ENCODE measurements at places on chromosomes 16 and 17.

DNA sequence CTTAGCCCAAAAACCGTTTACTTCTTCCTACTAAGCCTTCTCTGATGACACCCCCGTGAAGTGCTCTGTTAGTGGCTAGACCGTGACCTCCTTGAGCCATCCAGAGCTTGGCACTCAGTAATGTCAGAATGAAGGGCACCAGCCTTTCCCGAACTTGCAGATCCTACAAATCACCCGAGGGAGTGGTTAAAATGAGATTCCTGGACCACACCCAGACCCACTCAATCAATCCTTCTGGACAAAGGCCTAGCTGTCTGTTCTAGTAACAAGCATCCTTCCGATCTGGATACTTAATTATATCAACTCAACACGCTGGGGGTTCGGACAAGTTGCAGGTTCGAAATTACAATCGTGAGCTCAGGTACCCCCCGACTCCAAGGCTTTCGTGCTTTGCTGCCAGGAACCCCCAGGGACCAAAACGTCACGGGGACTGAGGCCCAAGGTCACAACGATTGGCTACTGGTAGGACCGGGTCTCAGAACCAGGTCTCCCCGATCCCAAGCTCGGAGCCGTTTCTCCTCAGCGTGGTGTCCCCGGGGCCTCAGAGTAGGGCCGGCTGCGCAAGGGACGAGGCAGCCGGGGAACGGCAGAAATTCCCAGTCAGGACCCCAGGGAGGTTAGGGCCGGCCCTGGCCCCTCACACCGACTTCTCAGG lies 527 bp downstream of the CIAPIN1 start:
- no peak for DNase-seq

DNA sequence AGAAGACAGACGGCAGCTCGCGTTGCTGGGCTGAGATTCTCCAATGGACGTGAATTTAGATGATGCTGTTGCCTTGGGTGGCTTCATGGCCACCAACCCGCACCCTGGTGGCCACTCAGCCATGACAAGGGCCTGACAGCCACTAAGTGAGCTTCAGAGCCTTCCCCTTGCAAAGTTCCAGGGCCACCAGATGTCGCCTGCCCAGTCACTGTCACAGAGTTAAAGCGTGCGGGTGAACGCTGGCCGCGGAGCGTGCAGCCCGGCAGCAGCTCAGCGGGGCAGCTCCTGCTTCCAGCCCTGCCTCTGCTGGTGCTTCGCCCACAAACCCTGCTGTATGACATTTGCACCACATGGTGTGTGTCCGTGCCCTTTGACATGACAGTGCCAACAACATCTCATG lies 13.3 kb upstream of the KREMEN2 start:
- DNase-seq = no peak

DNA sequence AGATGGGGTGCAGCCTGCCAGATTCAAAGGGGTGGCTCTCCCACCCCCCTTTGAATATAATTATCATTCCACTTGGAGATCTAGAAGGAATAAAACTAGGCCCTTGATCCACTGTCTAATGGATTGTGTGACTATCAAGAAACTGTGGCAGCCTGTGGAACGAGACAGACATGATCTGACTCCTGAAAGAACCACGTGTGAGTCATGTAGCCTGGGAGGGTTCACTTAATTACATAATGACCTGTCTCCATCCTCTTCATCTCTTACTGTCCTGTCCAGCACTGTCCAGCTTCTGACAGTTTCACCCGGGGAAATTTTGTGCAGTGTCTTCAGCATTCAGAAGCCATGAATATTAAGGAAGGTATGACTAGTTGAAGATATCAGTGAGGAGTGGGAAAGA lies 43.3 kb upstream of the CDH13 start:
- no peak for DNase-seq

DNA sequence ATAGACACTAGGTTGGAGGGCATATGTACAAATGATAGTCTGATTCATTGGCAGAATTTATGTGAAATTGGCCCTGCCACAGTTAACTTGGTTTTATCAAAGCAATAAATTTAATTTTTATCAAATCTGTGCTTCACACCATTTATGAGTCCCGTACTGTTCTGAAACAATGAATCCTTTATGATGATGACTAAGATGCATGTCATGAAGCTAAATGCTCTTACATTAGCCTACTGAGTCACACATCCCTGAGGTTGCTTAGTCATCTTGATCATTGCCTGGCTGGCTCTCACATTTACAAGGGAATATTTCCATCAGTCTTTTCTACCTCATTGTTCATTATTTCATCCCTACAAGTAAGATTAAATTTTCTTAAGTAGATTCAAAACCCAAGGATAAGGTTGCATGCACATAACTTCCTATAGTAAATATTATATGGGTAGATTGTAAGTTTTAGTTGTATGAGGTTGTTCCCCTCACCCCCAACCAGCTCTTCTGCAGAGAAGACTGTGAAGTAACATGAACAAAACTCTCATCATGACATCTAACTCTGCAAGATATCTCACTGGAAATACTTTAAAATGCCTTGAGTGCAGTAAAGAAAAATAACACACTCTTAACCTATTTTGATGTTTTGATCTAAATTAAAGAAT lies 170.7 kb downstream of the CYB561 start:
- DNase-seq = no peak

DNA sequence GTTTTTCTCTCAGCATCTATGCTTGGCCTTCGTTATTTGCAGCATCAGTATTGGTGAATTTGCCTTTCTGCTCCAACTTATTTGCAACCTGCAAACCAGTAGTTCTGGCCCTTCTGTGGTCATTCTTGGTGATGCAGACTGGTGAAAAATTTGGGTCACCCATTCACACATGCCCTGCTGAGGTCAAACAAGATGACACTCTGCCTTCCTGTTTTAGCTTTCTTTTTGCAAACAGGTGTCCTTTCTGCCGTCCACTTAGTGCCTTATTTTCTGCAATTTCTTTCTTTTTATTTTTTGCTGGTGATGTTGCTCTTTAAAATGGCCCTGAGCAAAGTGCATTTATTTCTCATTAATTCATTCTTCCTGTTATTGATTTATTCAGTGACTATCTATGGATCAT lies 31.3 kb downstream of the PLCG2 start:
- DNase-seq = no peak

GRCh38 chr17:31859487-31860008 lies 504 bp upstream of the COPRS start:
- DNase-seq = no peak

GRCh38 chr16:29873319-29873718 lies 10.3 kb upstream of the CDIPT start:
- no peak for DNase-seq

DNA sequence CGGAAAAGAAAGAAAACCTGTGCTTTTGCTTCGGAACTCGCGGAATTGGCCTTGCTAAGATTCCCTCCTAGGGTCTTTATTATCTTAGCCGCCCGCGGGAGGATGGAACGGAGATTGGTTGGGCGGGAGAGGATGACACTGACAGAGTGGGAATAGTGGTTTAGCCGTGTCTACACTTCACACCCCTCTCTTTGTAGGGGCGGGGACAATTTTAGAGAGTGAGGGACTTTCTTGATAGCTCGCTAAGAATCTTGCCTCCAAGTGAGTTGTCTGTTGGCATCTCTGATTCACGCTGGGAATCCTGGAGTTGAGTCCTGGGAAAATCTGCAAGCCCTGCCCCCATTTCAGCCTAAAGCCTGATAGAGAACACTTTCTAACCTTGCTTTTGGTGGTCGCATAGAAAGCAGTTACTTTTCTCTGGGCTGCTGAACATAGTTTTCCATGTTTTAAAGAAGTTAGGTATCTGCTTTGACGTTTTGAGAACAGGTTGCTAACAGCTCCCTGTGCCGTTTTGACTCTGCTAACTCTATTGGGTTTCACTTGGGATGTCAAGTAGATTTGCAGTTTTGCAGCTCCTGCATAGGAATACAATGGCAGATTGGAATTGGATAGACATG lies 697 bp downstream of the NOL11 start:
- no peak for DNase-seq

DNA sequence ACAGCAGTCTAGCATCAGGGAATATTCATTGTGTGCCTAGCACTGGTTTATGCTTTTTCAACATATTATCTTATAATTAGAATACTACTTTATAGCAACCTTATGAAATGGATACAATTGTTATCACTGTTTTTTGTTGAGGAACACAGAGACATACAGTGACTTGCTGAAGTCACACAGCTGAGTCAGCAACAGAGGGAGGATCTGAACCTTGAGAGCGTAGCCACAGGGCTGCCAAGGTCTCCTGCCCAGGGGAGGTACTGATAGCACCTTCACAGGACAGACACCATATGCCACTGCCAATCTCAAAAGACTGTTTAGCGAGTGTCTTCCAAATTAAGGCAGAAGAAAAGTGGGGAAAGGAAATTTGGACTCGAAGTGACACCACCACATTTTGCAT lies 63.0 kb downstream of the GTF3C1 start:
- DNase-seq = no peak

- DNase-seq = no peak
These were observed 6.3 kb upstream of the TBCD start for GRCh38 chr17:82745524-82745923.

- DNase-seq = no peak
These were observed 40.6 kb upstream of the ZC3H18 start for GRCh38 chr16:88529596-88529995.

- no peak for DNase-seq
These were observed 107.8 kb upstream of the IRX5 start for GRCh38 chr16:54822892-54823291.

GRCh38 chr17:65550075-65550662 lies 11.3 kb downstream of the AXIN2 start:
- DNase-seq = no peak

GRCh38 chr16:88390735-88391134 lies 8.0 kb downstream of the ZNF469 start:
- DNase-seq = no peak
